ENCODE measurements at places on chromosomes 13 and 19.

- no peak for DNase-seq
These were observed 19.9 kb downstream of the ONECUT3 start for GRCh38 chr19:1773184-1773583.

DNA sequence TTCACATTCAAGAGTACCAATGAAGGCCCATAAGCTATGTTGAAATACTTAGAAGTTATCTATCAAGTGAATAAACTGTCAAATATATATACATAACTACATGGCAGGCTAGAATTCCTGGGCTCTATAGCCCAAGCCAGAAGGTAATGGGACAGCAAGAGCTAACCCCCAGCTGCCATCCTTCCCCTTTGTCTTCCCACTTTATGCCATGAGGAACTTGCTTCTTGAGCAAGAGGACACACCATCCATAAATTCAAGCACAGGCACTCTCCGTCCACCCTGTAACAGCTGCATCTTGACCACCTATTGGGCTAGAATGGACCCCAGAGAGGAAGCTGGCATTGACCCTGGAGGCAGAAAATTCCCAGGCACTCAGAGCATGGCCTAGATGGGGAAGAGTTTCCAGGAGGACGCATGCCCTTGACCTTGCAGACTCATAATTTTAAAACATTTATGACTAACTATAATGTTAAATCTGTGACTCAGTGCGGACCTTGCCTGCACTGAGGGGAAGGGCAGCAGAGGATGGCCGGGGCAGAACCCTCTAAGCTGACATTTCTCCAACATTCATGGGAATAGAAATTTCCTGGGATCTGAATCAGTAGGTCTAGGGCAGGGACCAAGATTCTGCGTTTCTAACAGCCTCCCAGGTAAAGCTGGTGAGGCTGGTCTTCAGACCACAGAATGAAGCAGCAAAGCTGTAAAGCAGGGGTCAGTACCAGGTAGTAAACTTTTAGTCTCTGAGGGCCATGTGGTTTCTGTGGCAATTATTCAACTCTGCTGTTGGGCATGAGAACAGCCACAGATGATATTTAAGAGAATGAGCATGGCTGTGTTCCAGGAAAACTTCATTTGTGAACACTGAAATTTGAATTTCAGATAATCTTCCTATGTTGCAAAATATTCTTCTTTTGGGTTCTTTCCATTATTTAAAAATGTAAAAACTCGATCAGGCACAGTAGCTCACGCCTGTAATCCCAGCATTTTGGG lies 71.4 kb upstream of the CLDN10 start:
- DNase-seq, result no peak

- no peak for DNase-seq
These were observed 23.4 kb upstream of the NDUFS7 start for GRCh38 chr19:1360126-1360817.

DNA sequence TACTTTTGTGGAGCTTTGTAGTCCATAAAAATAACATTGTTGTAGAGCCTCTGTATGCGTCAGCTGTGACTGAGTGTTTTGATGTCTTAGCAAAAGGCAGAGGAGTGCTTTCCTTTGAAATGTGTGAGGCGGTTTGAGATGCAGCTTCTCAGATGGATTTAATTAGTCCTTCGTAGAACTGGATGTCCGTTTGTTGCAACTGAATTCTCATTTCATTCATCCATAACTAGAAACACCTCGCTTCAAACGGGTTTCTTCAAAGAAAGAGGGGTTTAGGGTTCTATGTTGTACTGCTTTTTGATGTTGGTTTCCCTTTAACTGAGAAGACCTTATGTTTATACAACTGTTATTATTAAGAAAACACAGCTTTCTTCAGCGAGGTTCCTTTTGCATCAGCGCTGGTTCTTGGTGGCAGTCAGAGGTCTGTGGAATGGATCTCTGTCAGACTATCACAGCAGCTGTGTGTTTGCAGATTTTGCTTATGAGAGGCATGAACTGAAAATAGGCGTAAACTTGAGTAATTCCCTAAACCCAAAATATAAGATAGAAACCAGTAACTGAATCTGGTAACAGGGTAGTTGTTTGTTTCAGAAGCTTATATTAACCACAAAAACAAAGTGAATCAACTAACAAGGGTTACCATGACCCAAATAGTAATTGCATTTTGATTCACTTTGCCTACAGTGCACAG lies 194.4 kb downstream of the GGACT start:
- no peak for DNase-seq

DNA sequence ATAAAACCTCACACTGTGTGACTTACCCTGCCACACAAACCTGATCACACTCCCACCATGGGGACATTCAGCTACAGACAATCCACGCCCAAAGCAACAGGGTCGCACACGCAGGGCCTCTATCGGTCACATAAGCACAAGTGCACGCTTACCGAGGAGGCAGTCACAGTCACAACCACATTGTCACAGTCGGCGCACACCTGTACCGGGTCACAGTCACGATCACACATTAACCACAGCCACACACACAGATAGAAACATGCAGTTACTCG lies 579 bp downstream of the ZNF566 start:
- peak; percentile 48 for DNase-seq

- no peak for DNase-seq
These were observed 62.6 kb downstream of the UFM1 start for GRCh38 chr13:38412266-38412665.

GRCh38 chr19:53660584-53660983 lies 28.8 kb downstream of the DPRX start:
- no peak for DNase-seq

GRCh38 chr19:51020988-51021651 lies 1.6 kb upstream of the KLK10 start:
- no peak for DNase-seq
